ENCODE measurements at places on chromosomes 4 and X. TPM values are rescaled to one million over a fixed set of nuclear protein-coding genes. Genes with fewer than 3 reads are reported as not detected.

The AFF1 gene
- total RNA-seq = 84.0 TPM

The AMBN gene
- not detected for total RNA-seq

The GAGE12E gene
- not detected for total RNA-seq

The PPEF1 gene
- total RNA-seq = 0.24 TPM

The TMEM255A gene
- 0.87 TPM for total RNA-seq

The NUDT11 gene
- 3.8 TPM for total RNA-seq

DNA sequence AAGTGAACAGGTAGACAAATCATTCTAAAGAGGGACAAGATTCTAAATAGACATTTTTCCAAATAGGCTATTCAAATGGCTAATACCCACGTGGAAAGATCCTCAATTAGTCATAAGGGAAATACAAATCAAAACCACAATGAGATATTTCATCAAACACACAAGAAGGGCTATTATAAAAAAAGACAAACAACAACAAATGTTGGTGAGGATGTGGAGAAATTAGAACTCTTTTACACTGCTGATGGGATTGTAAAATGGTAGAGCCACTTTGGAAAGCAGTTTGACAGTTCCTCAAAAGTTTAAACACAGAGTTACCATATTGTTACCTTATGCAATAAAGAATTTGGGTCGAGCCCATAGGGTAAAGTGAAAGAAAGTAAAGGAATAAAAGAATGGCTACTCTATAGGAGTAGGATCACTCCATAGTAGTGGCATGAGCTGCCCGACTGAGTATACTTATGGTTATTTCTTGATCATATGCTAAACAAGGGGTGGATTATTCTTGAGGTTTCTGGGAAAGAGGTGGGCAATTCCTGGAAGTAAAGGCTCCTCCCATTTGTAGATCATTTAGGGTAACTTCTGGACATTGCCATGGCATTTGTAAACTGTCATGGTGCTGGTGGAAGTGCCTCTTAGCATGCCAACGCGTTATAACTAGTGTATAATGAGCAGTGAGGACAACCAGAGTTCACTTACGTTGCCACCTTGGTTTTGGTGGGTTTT lies 58.9 kb upstream of the FAM9C start:
- DNase-seq = no peak

- DNase-seq = no peak
These were observed 9.4 kb downstream of the ARHGAP10 start for GRCh38 chr4:147741190-147741788.

DNA sequence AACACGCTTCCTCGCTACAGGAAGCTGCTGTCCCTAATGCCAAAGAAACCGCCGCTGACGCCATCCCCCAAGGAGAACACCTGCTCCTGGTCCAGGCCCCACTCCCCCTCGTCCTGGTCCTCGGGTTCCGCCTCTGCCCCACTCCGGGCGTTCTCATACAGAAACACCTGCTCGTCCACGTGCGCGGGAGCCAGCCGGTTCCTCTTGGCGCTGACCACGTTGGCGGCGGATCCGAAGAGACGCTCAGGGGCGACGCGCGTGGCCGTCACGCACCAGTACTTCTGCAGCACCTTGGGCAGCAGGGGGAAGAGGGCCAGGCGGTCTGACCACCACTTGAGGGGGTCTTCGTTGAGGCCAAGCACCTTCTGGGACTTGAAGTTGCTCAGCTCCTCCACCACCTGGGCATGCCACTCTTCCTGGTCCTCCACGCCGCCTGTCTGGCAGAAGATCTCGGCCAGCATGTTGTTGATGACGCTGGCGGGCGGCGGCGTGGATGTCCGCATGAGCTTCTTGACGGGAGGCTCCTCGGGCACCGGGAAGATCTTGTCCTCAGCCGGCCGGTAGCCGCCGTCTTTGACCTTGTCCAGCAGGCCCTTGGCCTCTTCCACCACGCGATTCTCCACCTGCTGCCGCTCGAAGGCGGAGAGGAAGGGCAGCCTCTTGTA lies 12.0 kb downstream of the DHRSX start:
- DNase-seq = no peak

GRCh38 chr4:186829740-186830449 lies 106.2 kb upstream of the FAT1 start:
- no peak for DNase-seq

- no peak for DNase-seq
These were observed 226.4 kb upstream of the CASK start for GRCh38 chrX:42149765-42150164.

DNA sequence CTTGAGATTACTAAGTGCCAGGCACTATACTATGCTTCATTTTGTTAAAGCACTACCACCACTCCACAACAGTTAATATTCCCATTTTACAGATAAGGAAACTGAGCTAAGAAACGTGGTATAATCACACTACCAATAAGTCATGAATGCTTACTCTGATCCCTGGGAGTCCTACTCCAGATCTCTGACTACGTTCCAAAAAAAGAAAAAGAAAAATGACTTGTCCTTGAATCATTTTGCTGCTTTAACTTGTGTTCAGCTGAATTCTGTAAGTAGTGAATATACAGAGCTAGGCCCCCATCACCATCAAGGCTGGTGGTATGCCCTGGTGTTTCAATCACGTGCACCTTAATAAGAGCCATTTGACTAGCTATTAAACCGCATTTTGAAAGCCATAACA lies 39.4 kb downstream of the LDB2 start:
- no peak for DNase-seq

DNA sequence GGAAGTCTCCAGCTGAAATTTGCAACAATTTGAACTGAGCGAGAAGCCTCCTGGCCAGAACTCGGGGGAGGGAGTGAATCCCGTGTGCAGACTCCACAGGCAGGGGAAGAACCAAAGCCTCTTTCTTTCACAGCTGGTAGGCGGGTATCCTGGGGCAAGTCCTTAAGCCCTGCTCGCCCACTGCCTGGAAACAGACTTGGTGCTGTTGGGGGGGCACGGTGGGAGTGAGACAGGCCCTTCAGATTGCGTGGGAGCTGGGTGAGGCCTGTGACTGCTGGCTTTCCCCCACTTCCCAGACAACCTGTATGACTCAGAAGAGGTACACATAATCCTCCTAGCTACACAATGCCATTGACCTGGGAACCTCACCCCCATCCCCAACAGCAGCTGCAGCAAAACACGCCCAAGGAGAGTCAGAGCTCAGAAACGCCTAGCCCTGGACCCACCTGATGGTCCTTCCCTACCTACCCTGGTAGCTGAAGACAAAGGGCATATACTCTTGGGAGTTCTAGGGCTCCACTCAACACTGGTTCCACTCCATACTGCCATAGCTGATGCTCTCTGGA lies 22.4 kb upstream of the RLIM start:
- DNase-seq = no peak

DNA sequence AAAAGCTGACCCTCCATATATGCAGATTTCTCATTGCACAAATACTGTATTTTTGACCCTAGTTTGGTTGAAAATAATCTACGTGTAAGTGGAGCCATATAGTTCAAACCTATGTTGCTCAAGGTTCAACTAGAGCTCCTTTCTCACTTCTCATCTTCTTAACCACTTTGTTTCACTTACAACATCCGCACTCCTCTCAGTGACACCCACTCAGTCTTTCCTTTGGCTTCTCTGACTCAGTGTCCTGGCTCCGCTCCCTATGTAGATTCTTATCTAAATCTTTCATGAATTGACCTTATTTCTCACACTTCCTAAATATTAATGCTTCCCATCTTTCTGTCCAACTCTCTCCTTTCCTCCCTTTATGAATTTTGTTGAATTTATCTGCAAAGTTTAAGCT lies 32.9 kb upstream of the DKK2 start:
- DNase-seq = no peak

DNA sequence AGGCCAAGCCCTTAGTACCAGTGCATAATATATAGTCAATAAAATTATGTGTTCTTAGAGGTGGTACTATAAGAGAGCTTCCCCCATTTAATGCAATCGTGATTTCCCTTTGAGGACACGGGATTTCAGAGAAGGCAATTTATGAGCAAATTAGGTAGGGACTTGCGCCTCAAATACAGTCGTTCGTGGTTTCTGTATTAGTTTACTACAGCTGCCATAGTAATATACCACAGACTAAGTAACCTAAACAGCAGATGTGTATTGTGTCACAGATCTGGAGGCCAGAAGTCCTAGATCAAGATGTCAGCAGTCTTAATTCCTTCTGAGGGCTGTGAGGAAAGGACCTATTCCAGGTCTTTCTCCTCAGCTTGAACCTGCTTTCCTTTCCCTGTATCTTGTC lies 1.5 kb upstream of the PUDP start:
- DNase-seq = no peak

DNA sequence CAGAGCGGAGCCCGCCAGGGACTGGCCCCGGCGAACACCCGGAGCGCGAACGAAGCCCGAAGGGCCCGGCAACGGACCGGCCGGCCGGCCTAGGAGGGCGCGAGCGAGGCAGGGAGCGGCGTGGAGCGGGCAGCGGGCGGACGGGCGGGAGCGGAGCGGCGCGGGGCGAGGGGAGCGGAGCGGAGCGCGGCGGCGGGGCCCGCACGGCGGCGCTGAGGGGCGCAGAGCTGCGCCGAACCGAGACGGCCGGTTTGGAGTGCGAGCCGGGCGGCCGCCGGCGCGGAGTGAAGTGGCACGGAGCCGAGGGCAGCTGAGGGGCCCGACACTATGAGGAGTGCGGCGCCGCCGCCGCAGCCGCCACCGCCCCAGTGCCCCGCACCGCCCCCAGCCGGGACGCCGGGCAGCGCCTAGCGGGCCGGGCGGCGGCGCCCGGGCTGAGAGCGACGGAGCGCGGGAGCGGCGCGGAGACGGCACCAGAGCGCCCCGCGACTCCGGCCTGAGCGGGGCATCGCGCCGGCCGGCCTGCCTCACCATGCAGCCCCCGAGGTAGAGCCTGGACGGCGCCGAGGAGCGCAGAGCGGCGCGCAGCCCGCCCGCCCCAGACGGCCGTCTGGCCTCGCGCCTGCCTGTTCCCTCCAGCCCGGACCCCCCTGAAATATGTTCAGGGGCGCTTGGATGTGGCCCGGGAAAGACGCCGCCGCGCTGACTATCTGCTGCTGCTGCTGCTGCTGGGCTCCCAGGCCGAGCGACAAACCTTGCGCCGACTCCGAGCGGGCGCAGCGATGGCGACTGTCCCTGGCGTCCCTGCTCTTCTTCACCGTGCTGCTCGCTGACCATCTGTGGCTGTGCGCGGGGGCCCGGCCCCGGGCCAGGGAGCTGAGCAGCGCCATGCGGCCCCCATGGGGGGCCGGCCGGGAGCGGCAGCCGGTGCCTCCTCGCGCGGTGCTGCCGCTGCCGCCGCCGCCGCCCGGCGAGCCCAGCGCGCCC lies 793 bp downstream of the NALF2 start:
- no peak for DNase-seq

DNA sequence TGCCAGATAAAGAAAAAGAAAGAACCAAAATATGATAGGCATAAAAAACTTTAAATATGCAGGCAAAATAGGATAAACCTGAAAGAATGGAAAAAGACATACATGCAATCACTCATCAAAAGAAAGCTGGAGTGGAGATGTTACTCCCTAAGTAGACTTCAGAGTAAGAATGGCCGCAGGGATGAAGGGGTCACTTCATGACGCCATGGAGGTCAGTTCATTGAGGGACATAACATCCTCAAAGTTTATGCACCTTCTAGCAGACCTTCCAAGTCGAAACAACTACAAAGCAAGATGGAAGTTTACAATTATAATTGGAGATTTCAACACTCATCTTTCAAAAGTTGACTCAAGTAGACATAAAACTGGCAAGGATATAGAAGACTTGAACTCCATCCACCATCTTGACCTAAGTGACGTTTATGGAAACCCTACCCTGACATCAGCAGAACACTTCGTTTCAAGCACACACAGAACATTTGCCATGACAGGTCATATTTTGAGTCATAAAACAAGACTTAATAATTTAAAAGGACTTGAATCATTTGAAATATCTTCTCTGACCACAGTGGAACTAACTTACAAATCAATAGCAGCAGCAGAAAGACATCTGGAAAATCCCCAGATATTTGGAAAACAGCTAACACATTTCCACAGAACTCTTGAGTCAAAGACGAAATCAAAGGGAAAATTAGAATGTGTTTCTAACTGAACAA lies 106.0 kb upstream of the LRPAP1 start:
- DNase-seq = no peak

DNA sequence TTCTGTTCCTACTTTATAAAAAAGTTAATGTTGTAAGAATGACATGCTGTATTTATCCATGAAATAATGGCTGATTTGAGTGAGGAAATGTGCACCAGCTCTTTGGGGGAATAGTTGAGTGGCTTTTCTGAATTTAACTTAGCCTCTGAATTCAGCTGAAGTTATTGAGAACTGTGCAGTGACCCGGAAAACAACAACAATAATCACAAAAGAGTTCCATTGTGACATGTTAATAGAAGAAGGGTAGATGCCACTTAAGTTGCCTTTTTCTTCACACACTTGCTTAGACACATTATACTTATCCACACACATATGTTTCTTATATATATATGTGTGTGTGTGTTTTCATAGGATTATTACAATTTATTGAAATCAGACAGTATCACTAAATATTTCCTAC lies 301.2 kb downstream of the BMPR1B start:
- no peak for DNase-seq

DNA sequence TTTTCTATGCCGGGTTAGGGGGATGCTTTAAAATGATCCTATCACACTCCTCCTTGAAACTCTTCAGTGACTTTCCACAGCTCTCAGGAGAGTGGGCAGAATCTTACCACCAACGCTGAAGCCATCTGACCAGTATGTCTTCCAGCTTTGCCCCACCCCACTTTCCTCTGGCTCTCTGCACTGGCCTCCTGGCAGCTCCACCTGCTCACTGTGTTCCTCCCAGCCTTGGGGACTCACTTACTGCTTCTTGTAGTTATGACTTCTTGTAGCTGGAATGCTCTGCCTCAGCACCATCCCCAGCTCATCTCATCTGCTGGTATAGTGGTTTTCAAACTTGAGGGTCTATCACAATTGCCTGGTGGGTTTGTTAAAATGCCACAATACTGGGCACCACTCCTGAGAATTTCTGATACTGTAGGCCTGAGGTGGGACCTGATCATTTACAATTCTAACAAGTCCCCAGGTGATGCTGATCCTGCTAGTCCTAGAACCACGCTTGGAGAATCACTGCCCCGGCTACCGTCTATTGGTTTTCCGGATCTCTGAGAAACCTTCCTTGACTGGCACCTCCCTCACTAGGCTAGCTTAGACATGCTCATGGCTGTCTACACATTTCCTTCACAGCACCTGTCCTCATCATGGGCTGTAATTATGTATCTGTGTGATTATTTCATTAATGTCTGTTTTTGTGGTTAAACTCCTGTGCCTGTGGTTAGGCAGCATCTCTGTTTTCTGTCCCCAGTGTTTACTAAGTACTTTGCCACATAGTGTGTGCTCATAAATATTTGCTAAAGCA lies 152.2 kb downstream of the MGST2 start:
- no peak for DNase-seq

Measured in mucosa of descending colon (tissue), 3 donors.